ENCODE measurements at places on chromosomes 12 and 14. TPM values are rescaled to one million over a fixed set of nuclear protein-coding genes. Genes with fewer than 3 reads are reported as not detected.

TMEM63C gene
- 0.65 TPM for total RNA-seq

OVCH1 gene
- 0.08 TPM for total RNA-seq

TMPRSS12 gene
- not detected for total RNA-seq

IL22 gene
- total RNA-seq = not detected

LMNTD1 gene
- not detected for total RNA-seq

ACACB gene
- 3.4 TPM for total RNA-seq

KRT85 gene
- total RNA-seq = not detected

ETNK1 gene
- total RNA-seq = 17.1 TPM

KRT79 gene
- not detected for total RNA-seq

GPR68 gene
- total RNA-seq = under 0.01 TPM
